AG20443 (cell line): ENCODE measurements at places on chromosomes 6 and 20.

DNA sequence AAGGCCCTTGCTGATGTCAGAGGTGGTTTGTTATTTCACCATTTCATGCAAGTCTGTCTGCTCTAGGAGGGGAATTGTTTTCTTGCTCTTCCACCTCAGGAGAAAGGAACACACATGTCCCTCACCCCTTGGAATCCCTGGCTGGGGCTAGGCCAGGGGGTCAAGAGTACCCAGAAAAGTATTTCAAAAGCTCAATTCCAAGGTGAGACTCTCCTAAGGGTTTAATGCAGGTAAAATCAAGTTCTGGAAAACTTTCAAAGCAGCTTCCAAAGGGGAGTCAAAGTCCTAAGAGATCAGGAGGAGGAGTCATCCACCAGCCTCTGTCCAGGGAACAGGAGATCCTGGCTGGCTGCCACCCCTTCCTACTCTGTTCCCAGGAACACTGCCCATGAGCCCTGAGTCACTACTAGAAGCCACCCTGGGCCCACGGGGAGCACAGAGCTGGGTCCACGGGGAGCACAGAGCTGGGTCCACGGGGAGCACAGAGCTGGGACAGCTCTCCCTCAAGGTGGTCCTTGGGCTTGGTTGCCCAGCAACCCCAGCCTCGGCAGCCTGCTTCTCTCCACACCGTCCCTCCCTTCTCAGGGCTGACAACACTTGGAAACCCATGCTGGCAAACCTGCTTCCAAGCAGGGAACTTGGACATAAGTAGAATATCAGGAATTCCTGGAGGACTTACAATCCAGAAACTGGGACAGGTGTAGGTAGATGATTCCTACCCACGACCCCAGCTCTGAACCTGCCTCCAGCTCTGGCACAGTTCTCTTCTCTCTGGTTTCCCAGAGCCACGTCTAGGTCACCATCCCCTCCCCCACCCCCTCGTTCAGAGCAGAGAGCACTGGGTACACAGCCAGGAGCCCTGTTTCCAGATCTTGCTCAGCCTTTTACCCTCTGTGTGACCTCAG, 35.3 kb upstream of the CDKN1A start:
- DNase-seq = peak; percentile 83

- DNase-seq = no peak
Observed at GRCh38 chr20:31425797-31426196, 14.6 kb upstream of the DEFB123 start.

GRCh38 chr6:6704103-6705060, 115.9 kb downstream of the LY86 start:
- no peak for DNase-seq

DNA sequence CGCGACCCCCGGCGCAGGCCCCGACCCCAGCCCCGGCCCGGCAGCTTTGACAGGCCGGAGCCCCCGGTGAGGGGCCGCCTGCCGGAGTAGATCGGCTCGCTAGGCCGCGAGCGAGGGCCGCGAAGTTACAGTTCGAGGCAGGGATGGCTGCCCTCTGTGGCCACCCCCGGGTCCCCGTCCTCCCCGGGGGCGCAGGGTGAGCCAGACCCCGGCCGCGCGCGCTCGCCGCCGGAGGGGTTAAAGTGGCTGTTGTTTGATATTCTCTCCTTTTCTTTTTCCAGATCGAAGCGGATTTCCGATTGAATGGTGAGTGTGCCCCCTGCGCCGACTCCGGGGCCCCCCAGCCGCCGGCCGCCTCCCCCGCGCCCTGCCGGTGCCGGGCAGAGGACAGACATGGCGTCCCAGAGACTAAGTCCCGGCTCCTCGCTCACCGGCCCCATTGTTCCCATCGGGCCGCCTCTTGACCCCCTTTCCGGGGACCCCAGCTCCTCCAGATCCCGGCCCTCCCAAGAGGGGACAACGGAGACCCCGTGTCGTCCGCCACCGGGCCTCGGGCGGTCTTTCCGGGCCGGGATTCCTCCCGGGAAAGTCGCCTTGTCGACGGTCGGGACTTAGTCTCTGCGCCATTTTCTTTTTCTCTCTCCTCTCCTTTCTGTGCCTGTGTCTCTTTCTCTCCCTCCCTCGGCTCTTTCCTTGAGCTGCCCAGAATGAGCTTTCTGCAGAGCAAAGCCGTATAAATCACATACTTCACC, 704 bp downstream of the TOP1 start:
- DNase-seq = peak; percentile 60

GRCh38 chr6:158621694-158622544, 22.6 kb downstream of the DYNLT1 start:
- DNase-seq = peak; percentile 39

DNA sequence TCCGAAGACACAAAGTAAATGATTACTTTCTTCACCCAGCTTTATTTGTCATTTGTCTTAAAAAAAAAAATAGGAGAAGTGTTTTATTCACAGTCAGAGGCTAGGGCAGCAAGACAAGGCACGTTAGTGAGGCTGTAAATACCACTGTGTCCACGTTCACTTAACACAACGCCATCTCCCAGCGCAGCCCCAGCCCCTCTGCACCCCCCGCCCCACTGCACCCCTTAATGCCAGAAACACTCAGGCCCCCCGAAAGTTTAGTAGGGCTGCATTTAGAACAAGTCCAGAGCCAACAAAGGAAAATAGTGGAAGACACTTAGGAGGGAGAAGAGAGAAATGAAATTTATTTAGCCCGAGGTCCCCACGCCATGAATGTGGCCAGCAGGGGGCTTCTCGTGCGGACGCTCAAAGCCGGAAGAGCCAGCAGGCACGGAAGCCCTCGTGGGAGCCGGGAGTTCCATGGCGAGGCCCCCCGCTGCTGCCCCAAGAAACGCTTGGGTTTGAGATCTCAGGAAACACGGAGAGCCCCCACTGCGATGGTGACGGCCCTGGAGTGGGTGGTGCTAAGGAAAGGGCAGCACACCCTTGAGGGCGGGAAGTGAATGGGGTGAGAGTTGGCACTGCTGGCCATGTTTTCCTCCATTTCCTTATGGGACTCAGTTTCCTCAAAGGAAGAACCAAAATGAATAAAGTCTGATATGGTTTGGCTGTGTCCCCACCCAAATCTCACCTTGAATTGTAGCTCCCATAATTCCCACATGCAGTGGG, 50.2 kb downstream of the IYD start:
- DNase-seq = peak; percentile 80

- no peak for DNase-seq
Observed at GRCh38 chr6:154166140-154166539, 127.1 kb downstream of the OPRM1 start.

GRCh38 chr6:136703331-136703865, 88.9 kb downstream of the MAP3K5 start:
- DNase-seq = no peak

DNA sequence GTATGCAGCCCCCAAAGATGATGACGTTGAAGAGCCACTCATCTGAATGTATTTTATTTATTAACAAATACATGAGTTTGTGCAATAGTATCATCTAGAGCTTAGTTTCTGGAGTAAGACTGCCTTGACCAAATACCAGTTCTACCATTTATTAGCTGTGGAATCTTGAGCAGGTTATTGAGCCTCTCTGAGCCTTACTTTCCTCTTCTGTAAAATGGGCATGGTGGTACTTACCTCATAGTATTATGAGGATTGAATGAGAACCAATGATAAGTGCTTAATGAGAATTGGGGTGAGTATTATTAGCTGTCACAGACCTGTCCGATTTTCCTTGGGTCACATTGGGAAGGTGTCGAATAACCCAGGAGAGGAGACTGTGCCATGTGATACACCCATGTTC, 164.2 kb upstream of the RNF24 start:
- no peak for DNase-seq

DNA sequence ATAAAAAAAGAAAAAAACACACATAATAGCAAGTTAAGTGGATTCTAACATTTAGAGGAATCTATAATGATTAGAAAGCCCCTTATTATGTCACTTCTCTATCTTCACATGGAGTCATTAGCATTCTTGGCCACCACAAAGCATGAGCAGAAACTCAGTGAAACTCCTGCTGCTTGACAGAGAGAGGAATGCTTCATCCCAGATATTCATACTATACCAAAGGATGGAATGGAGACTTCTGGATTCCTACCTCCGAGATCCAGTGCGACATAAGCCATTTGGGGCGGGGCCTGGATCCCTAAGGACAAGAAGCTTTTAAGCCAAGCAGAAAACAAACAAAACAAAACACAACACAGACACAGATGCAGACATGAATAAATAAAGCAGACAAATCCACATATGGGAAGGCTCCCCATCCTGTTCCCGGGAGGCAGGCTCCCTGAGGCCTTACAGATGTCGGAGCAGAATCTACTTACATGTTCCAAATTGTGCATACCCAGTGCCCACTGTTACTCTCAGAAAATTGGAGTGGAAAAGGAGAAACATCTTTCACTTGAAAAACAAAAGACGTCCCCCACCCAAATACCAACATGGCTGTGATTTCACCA, 727.3 kb downstream of the MAFB start:
- no peak for DNase-seq

DNA sequence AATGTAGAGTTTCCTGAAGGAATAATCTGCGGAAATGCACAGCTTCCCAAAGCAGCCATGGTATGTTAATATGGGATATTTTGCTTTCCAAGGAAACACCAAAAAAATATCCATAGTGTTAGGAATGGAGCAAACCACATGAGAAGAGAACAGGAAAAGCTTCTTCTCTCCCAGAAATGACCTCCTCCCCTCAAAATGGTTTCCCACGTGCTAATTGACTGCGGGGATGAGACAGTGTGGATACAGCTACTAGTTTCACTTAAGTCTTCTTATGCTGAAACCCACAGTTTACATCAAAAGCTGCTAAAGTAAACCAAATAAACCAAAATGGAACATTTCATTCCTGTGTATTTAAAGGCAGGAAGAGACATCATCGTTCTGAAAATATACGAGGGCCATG, 69.4 kb downstream of the FYN start:
- DNase-seq = no peak

DNA sequence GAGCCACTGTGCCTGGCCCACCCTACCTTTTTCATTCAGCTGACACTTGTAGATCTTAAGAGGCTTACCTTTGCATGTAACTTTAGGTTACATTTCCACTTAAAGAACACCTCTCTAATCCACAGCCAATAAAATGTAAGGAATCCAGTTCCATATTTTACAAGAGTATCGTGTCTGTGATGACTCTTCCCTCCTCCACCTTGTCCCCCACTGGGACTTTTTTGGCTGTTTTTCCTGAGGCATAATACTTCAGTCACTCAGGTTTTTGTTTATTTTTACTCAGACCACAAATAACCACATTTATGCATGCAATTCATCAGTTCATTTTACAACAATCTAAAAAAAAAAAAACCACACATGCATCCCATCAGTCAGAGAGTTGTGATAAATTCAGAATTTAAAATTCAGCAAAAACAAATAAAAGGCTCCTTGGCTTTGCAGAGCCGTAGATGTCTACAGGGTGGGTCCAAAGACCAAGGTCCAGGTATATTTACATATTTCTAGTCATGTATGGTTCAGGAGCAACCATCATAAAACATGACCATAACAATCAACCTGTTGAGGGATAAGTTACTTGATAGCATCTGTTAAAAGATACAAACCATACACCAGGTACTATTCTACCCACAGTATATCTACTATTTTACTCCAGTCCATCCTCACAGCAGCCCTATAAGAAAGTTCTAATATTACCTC, 9.9 kb downstream of the ATXN1 start:
- DNase-seq = no peak

DNA sequence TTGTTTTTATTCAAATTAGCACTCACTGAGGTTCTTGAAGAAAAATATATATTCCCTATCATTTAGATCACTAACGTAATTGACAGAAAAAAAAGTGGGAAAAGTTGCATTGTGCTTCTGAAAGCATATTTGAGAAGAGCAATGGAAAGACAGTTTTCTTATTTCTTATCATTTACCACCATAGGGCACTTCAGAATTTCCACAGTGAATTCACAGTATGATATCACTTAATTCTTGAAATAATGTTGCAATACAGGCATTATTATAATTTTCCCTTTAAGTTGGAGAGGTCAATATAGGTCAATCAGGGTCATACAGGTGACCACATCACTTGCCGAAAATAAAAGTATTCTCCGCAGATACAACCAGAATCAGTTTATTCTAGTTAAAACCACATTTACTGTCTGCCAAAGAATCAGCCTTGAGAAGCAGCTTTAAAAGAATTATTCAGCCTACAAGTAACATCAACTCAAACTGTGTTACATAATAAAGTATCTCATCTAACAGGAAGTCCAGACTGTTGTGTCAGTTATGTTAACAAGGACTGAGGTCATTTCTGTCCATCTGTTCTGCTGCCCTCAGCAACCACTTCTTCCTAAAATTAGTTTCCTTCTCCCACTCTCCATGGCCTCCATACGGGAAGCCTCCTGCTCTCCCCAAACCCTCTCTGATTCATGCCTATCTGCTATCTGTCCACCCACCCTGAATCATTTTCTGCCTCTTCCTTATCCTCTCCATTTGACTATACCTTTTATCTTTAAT, 121.2 kb downstream of the SIM1 start:
- peak; percentile 30 for DNase-seq

- DNase-seq = no peak
Observed at GRCh38 chr6:24827970-24828369, 29.3 kb upstream of the ARMH2 start.
